ENCODE measurements at places on chromosomes 16 and 17.
A peak's percentile ranks its signal among the peaks of the same experiment; 100 is the strongest.

- DNase-seq: no peak
Measured at GRCh38 chr16:70795296-70795912, 5.6 kb downstream of the VAC14 start.

DNA sequence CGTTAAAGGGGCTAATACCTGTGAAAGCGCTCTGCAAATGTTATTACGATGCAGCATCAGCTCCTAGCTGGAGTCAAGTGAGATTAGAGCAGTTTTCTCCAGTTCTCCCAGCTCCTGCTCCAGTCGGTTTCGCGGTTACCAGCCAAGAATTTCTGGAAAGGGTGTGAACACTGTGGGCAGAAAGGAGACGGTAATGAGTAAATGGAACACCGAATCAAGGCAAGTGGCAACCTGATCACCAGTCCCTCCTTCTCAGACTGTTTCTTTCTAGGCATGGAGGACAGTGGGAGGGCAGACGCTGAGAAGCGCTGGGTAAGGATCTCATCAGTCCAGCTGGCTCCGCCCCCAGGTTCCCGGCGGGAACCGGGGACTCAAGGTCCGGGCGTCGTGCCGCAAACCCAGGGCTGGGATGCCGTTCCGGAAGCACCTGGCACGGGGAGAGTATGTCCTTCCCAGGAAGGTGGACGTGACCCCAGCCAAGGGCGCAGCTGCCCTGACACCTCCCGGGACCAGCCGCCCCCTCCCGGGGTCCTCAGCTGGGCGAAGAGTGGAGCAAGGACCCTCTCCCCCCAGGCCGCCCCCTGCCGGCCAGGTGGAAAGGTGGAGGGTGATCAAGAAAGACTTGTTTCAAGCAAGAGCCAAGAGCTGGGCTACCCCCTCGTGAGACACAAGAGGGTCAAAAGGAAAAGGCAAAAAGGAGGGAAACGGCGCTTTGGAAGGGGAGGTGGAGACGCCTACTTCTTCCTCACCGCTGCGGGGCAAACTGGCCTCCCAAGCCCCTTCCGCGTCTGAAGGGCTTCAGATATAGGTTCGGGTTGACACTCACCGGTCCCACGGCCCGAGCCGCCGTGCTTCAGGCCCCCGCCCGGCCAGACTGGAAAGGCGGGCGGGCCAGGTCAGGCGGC lies 481 bp downstream of the MYO19 start:
- DNase-seq: peak; percentile 86

DNA sequence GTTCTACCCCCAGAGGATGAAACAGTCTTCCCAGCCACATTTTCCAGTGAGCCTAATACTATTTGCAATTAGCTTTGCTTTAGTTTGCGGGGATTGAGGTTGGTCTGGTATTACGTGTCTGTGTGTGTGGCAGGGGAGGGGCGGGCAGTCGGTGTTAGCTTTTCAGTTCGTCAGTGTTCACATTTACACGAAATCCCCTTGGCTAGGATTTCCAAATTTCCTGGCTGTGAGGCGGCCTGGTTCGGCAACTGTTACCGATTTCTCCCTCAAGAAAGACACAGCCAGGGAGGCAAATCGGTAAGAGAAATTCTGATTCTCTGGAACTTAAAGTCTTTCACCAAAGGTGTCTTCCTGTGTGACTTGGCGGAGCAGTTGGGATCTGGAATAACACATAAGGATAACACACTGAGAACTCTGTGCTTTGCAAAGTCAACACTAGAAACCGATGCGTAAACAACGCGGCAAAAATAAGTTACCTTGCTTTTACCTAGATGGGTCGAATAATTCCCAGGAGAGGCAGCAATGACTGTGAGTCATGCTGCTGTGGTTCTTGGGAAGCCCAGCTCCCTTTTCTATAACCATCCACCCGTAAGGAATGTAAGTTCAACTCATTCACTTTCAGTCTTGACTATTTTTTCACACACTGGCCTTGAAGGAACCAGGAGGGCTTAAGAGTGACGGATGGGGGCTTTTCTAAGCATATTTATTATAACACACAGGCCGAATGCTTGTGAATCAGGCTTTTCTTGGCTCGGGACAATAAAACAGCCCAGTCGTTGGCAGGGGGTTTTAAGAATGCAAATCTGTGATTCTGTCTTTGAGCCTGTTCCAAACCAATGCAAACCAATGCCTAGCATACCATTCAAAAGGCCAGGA lies 24.2 kb downstream of the GPRC5B start:
- DNase-seq: peak; percentile 10

- peak; percentile 94 for DNase-seq
Measured at GRCh38 chr17:79393358-79394052, 217.3 kb downstream of the RBFOX3 start.

GRCh38 chr17:39115135-39115534 lies 36.3 kb downstream of the PLXDC1 start:
- DNase-seq: peak; percentile 56

- DNase-seq: no peak
Measured at GRCh38 chr16:80655751-80656150, 115.0 kb downstream of the DYNLRB2 start.
